ENCODE measurements at places on chromosomes 1 and 21.

- no peak for DNase-seq
Observed at GRCh38 chr1:232322162-232322734, 307.7 kb downstream of the SIPA1L2 start.

- DNase-seq: no peak
Observed at GRCh38 chr1:29123053-29123886, 433 bp downstream of the TMEM200B start.

GRCh38 chr21:20108016-20108415 lies 890.2 kb upstream of the NCAM2 start:
- DNase-seq: no peak

- no peak for DNase-seq
Observed at GRCh38 chr1:32163405-32163804, 16.1 kb upstream of the TXLNA start.

- no peak for DNase-seq
Observed at GRCh38 chr21:14947613-14948160, 117.1 kb downstream of the NRIP1 start.

DNA sequence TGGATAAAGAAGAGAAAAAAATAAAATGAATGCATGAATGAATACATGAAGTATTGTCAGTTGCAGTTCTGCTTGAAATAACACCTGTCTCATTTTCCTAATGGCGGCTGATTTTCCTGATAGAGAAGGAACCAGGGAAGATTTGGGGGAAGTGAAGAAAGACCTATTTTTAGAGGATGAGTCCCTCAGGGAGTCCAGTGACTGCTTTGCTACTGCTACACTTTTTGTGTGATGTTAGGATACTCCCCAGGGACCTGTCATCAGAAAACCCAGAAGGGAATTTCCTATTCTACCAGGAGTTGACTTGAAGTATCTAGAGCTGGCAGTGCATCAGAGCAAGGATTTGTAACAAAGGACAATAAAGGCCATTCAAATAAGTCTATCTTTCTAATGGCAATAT lies 114.8 kb downstream of the MAB21L3 start:
- DNase-seq: no peak

- no peak for DNase-seq
Observed at GRCh38 chr1:19567041-19567440, 77.1 kb upstream of the NBL1 start.
